Colonic mucosa (tissue), 4 donors: ENCODE measurements at places on chromosomes 3 and 15. TPM values are rescaled to one million over a fixed set of nuclear protein-coding genes. Genes with fewer than 3 reads are reported as not detected.

DNA sequence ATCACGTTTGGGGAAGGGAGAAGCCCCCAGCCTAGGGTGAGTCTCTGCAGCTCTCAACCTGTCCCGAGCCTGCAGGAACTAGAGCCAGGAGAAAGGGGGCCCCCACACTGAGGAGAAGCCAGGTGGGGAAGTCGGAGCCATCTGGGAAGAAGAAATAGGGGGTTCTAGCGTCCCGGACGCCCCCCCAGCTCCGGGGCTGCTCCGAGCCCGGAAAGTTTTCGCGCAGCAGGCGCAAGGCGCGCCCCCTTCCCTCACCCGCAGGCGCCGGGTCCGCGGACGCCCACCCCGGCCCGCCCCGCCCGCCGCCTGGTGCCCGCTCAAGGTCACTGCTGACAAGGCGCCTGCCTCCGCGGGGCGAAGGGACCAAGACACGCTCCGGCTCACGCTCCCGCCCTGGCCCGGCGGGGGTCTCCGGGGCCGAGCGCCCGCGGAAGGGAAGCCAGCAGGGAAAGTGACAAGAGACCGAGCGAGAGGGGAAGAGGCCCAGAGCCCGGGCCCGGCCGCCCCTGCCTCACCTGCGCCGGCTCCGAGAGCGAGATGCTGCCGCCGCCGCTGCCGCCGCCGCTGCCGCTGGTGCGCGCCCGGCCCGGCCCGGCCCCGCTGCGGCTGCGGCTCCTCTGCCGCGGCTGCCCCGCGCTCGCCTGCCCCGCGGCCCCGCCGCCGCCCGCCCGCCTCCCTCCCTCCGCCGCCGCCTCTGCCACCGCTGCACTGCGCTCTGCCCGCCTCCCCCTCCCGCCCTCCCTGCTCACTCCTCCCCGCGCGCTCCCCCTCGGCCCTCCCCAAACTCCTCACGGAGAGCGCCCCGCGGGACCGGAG lies 108.4 kb upstream of the SLC6A11 start:
- peaks cover 22% of the 10 kb centered on the region for H3K27me3 ChIP-seq
- no peak overlapping the region for H3K27ac ChIP-seq
- no peak for DNase-seq
- no peak overlapping the region for H3K4me3 ChIP-seq
- H3K36me3 ChIP-seq = no peaks in the 10 kb centered on the region

GRCh38 chr3:113954091-113954685 lies 6.4 kb downstream of the ZDHHC23 start:
- no peak overlapping the region for H3K4me3 ChIP-seq
- no peak for DNase-seq
- H3K36me3 ChIP-seq = no peaks in the 10 kb centered on the region
- H3K27ac ChIP-seq = no peak overlapping the region
- H3K27me3 ChIP-seq = no peaks in the 10 kb centered on the region

DNA sequence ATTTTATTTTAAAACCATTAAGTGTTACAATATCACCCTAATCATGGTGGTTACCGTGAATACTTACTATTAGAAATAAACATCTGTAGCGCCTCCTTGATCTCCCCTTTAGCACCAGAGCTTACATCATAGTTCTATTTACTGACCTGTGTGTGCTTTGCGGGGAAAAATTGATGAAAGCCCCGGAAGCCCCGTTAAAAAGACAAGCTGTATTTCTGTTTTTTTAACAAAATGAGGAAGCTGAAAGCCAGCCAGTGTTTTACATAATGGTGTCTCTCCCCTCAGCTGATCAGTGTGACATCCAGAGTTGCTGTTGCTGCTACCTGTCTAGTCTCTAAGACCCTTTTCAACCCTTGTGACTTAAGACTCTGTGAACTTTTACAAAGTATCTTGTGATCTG lies 100.8 kb downstream of the OPA1 start:
- no peak overlapping the region for H3K27ac ChIP-seq
- H3K27me3 ChIP-seq = no peaks in the 10 kb centered on the region
- H3K4me1 ChIP-seq = no peaks in the 10 kb centered on the region
- no peak for DNase-seq
- H3K4me3 ChIP-seq = no peak overlapping the region
- no peaks in the 10 kb centered on the region for H3K36me3 ChIP-seq

GRCh38 chr15:70048198-70048565 lies 49.5 kb downstream of the TLE3 start:
- H3K27ac ChIP-seq = no peak overlapping the region

- H3K4me1 ChIP-seq = peaks cover 9% of the 10 kb centered on the region
- no peaks in the 10 kb centered on the region for H3K27me3 ChIP-seq
- no peak for DNase-seq
- H3K4me3 ChIP-seq = no peak overlapping the region
- H3K27ac ChIP-seq = no peak overlapping the region
Observed at GRCh38 chr3:184295771-184296170, 3.3 kb upstream of the PSMD2 start.

GRCh38 chr3:159792070-159792469 lies 196.6 kb upstream of the IL12A start:
- peaks cover 17% of the 10 kb centered on the region for H3K4me1 ChIP-seq
- no peaks in the 10 kb centered on the region for H3K27me3 ChIP-seq
- no peak overlapping the region for H3K27ac ChIP-seq

DNA sequence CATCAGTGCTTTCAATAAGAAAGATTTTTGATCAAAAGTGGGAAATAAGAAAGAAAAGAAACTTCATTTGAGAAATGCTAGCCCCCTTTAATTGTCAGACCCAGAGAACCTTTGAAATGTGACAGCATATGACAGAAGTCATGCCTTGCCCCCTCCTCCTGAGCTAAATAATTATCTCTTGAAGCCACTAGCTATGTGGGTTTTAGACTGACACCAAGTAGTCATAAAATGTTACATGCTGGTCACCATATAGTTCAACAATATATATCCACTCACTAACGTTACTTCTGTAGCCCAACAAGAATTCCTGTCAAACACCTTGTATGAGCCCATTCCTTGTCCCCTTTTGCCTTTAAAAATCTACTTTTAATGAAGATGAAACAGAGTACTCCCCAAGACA lies 43.1 kb upstream of the AADACL2 start:
- no peak overlapping the region for H3K4me3 ChIP-seq
- H3K27ac ChIP-seq = no peak overlapping the region
- H3K36me3 ChIP-seq = no peaks in the 10 kb centered on the region

- H3K27ac ChIP-seq = no peak overlapping the region
- no peaks in the 10 kb centered on the region for H3K27me3 ChIP-seq
Observed at GRCh38 chr15:33215941-33216872, 21.7 kb upstream of the FMN1 start.

DNA sequence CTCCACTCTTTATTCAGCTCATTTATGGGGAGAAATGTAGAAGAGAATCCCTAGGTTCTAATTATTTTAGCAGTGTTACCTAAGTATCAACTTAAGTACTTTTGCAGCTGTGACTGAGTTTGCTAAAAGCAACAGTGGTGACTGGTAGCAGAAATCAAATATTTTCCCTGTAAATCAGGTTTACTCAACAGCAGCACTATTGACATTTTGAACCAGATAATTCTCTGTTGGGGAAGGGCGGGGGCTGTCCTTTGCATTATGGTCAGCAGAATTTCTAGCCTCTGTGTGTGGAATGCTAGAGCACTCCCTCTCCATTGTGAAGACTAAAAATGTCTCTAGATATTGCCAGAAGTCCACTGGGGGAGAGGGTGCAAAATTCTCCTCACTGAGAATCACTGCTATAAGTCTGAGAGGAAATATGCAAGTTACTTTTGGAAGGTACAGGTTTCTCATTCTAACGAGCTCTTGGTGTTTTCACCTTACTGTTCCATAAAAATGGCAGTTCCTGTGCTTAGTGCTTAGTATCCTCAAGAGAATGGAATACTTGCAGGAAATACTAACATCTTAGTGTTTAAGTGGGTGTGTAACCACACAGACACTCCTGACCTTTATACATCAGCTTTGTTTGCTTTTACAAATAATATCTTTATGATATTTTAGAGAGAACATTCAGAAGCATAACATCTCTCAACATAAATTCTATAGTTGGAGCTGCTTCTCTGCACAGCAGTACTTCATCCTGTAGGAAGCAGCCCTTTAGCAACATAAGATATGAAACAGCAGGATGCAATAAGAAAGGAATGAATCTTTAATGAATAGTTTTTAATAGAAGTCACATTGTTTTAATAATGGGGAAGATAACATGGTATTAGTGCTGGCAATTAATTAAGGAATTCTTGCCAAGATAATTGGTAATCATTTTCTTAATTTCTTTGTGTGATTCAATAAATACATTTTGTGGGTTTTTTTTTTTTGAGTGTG lies 246.5 kb upstream of the GOLIM4 start:
- H3K27me3 ChIP-seq = no peaks in the 10 kb centered on the region
- peak overlapping the region; percentile 16 for H3K27ac ChIP-seq

DNA sequence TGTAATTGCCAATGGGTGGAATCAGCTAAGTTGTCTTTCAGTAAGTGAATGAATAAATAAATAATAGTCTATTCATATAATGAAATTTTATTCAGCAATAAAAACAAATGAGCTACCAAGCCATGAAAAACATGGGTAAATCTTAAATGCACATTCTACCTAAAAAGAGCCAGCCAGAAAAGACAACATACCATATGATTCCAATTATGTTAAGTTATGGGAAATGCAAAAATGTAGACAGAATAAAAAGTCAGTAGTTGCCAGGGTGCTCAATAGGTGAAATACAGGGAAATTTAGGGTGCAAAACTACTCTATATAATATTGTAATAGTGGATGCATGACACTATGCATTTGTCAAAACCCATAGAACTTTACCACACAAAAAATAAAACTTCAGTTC lies 277.2 kb upstream of the EPHA6 start:
- no peaks in the 10 kb centered on the region for H3K36me3 ChIP-seq
- H3K4me1 ChIP-seq = no peaks in the 10 kb centered on the region
- no peak overlapping the region for H3K27ac ChIP-seq
- H3K4me3 ChIP-seq = no peak overlapping the region
- no peaks in the 10 kb centered on the region for H3K27me3 ChIP-seq

DNA sequence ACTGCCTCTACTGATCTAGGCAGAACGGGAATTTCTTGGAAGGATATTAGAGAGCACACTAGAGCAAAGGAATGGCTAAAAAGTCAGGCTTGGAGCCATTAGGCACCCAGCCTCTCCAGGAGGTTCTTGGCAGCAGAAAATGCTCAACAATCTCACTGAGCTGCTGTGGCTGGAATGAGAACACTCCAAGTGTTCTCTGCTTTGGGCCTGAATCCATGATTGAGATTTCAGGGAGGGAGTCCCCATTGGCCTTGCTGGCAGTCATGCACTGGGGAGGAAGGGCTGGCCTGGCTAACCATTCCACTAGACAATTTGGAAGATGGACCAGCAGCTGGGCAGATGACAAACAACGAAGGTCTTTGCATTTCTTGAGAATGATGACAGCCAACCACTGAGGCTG lies 362.6 kb downstream of the SHQ1 start:
- no peaks in the 10 kb centered on the region for H3K27me3 ChIP-seq
- peaks cover 5% of the 10 kb centered on the region for H3K4me1 ChIP-seq
- H3K27ac ChIP-seq = no peak overlapping the region
- H3K36me3 ChIP-seq = no peaks in the 10 kb centered on the region

CCNDBP1 gene
- total RNA-seq = 48.2 TPM

NTRK3 gene
- 1.5 TPM for total RNA-seq

CYP1A2 gene
- total RNA-seq = not detected

GCNT3 gene
- total RNA-seq = 261 TPM
